ENCODE measurements at places on chromosomes 7 and 10.

- DNase-seq: no peak
These were observed 12.9 kb downstream of the TTYH3 start for GRCh38 chr7:2644562-2645273.

GRCh38 chr10:94439275-94439861 is 37.0 kb downstream of the TBC1D12 start:
- DNase-seq: no peak

DNA sequence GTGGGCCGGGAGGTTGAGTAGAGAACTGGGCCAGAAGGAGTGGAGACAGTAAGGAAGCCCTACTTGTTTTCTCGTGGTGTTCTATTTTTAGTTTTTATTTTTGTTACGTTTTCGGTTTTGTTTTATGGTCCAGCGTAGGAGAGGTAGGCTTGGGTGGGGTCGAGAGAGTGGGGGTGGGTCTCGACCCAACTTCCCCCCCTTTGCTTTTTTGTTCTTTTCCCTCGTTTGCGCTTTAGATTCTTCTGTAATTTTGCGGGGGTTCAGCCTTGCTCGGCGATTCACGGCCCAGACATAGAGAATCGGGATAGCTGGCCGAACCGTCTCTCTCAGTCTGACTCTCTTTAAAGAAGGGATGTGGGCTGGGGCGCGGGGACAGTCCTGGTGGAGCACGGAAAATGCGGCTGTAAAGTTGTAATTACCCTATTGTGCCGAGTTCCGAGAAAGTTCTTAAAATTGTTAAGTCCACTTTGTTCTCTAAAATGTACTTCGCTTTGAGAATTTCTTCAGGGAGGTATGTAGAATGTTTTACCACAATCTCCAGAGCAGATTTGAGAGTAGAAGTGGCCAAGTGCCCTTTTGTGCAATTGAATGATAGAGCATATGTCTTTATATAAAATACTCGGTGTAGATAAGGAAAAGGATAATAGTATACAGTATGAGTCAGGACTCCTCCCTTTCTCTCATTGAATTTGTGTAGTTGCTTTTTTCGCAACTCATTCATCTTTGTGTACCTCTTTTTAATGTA is 816 bp downstream of the DMTF1 start:
- DNase-seq: peak; percentile 53

DNA sequence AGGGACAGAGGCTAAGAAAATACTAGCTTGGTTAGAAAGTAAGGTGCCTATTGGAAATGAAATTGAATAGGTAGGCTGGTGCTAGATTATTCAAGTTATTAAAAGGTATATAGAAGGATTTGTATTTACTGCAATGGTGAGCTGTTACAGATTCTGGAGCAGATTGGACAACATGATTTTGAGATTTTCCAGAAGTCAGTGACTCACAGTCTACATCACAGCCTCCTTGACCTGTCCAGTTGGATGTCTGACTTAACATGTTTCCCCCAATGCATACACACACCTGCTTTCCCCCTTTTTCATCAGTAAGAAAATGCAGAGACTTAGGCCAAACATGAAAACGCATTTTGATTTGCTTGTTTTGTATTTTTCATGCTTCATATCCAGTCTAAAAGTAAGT is 33.4 kb downstream of the STARD3NL start:
- no peak for DNase-seq

GRCh38 chr7:7512861-7513597 is 22.6 kb downstream of the COL28A1 start:
- DNase-seq: no peak

DNA sequence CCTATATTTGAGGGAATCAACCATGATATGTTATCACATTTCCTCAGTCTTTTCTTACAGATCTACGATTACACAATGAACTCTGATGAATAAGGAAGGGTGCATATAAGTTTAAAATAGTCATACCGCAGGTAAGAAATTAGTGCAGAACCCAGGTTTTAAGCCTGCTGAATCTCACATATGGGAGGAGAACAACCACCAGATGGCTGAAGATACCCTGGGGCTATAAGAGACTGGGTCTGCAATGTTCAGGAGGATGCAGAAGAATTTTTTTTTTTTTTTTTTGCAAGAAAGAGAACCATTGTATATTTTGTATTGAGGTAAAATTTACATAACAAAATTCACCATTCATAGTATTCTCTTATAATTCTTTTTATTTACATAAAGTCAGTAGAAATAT is 372.3 kb upstream of the MYO3A start:
- DNase-seq: no peak

DNA sequence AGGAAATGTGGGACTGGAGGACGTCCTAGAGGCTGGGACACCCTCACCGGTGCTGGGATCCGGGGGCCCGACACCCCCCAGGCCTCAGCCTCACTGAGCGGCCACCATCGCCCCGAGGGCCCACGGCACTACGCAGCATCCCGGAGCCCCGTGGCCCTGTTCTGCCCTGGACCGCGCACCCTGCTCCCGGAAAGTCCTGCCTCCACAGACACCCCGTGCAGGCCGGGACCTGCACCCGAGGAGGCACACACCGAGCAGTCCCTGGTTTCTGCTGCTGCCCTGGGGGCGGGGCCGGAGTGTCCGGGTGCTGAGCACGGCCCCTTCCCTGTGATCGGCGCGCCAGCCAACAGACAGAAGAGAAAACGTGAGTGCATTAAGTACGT is 18.1 kb upstream of the KNDC1 start:
- DNase-seq: no peak

DNA sequence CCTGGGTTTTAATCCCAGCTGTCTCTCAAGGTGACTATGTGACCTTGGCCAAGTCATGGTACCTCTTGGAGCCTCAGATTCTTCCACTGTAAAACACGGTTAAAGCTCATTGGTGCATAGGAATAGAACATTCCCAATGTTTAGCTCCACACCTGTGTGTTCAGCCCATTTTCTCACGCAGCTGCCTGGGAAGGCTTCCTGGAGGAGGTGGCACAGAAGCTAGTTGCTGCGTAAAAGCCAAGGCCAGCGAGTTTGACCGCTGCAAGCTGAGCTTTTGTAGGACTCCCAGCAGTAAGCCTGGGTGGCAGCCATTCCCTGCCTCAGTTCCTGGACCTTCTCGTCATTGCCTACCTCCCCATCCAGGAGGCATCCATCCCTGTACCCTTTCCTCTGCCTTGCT is 326.6 kb downstream of the RPS24 start:
- no peak for DNase-seq

DNA sequence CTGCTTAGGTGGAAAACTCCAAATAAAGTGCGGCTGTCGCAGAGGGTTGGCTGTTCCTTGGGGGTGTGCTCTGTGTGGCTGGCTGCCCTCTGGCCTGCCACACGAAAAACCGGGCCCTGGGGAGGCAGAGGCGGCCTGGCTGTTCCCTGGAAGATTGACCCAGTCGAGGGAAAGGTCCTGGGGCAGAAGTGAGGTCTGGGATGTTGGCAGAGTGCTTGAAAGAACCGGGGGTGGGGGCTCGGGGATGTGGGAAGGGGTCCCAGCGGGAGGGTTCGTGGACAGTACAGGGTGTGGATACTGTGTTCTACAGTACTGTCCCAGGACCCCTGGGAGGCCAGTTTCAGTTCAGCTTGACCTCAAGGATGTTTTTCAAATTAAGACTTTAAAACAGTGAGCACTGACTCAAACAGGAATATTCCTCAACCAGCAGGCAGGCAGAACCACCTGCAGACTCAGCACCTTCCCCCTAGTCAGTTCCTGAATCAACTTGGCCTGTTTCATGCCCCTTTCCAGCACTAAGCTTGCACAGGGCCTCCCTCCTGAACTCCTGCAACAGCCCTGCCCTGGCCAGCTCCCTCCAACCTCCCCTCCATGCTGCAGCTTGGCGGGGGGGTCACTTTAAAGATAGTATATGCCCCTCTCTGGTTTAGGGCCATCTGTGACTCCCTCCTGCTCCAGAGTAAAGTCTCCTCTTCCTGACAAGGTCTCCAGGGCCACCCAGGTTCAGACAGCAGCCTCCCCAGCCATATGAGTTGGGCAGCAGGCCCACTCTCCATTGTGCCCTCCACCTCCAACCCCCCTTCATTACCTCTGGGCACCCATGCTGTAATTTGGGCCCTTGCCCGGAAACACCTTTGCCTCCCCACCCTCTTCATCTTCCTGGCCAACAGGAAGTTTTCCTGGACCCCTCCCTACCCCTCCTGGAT is 3.2 kb upstream of the ATP6V1F start:
- DNase-seq: no peak

DNA sequence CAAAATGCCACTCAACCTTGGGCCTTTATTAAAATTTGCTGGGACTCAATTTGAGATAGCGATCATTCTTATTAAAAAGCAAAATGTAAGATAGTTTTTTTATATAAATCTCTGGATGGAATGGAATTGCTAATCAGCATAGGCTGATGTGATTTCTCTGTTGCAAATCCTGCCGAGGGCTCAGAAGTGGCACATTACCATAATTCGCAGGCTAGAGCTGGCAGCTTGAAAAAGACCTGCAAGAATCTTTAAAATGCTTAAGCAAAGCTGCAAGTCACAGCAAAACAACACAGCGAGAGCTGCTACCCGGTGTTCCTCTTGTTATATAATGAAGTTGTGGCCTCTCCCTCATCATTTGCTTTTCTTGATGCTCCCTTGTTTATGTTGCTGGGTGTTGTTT is 448.1 kb downstream of the GATA3 start:
- no peak for DNase-seq

- peak; percentile 84 for DNase-seq
These were observed 38.0 kb downstream of the STARD3NL start for GRCh38 chr7:38215735-38216670.

DNA sequence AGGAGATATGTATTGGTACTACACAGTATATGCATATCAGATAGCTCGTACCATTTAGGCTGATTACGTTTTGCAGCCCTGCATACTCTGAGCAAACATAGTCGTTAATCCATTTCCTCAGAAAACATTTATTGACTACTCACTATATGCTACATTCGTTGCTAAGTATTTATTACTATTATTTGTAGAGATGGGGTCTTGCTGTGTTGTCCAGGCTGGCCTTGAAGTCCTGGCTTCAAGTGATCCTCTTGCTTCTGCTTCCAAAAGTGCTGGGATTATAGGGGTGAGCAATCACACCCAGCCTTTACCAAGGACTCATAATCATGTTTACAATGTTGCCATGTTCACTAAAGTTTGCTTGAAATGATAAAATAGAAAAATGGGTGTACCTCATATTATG is 174.7 kb downstream of the ARL4A start:
- DNase-seq: no peak

DNA sequence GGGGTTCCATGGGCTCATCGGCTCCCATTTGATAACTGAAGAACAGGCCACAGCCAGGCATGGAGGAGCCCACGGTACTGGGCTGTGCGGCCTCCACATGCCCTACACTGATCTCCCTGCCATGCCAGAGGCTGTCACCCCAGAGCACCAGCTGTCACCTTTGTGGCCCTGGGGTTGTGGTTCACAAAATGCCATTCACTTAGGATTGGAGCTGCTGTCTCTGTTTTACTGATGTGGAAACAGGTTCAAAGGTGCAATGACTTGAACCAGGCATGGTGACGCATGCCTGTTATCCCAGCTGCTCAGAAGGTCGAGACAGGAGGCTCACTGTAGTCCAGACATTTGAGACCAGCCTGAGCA is 4.3 kb upstream of the UPK3B start:
- no peak for DNase-seq

GRCh38 chr10:62050346-62050892 is 148.9 kb downstream of the ARID5B start:
- DNase-seq: no peak

GRCh38 chr10:89653410-89653869 is 8.4 kb upstream of the PANK1 start:
- DNase-seq: no peak

DNA sequence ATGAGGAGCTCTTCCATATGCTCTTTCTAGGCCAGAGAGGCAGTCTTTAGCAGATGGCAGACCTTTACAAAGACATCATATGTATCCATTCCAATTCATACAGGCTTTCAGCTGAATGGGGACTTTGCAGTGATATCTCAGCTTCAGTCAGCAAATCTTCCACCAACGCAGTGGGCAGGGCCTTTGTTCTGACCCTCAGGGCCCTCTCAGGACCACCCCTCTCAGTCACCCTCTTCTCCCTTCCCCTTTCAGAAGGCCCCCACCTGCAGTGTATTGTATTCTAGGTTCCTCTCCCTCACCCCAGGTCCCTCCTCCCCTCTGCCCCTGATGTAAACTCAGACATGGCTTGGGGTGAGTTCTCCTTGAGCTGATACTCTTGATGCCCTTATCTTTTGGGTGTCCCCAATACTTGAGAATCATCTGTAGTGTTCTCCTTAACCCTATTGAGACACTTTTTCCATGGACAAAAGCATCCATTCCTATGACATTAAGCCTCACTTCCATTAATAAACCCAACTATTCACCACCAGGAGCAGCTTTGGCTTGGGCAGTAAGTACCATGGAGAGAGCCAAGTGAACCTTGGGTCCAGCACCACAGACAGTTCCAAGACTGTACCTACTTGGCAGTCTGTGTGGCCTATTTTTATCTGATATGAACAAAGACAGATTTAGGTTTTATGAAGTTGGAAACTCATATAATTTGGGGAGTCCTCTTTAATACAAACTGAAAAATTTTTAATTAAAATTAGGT is 62.7 kb downstream of the ADCYAP1R1 start:
- peak; percentile 16 for DNase-seq

GRCh38 chr7:372546-372931 is 82.6 kb downstream of the FOXL3 start:
- DNase-seq: no peak

GRCh38 chr7:106185719-106186118 is 73.6 kb upstream of the SYPL1 start:
- no peak for DNase-seq

DNA sequence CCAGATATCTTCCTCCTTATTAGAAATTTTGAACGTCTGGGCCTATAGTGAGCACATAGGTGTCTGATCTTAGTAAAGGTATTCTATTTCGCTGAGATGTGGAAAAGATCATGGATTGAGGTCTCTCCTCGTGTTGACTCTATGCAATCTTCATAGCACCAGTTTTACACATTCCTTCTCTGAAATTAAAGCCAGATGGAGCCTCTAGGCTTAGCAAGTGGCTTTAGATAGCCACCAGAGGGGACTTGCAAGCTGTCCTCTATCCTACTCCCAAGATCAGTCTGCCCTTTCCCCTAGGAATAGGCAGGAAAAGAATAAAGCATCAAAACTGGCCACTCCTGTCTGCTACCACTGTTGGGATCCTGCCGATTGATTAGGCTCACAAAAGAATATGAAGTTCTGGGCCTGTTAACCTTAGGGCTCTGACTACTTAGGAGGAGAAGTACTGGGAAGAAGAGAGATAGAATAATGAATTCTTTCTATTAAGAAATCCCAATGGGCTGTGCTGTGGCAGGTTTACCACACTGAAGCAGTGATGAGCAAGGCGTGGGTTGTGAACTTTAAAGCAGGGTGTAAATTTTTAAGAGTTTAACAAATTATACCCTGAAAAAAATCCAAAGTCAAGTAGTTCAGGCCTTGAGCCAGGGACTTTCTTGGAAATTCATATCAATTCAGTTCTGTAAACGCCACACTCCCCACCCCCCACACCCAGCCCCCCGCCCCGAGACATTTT is 2.2 kb upstream of the STRIP2 start:
- DNase-seq: no peak

All from activated CD4-positive, alpha-beta memory T cell treated with anti-CD3 and anti-CD28 coated beads, Interleukin-2, amount 10 ng/mL, durations not matched to agents 7 days and 5 days (primary cell).